ENCODE measurements at places on chromosomes 11 and 22.
A peak's percentile ranks its signal among the peaks of the same experiment; 100 is the strongest.

- peak; percentile 81 for DNase-seq
These were observed 81.4 kb downstream of the TBC1D22A start for GRCh38 chr22:46843821-46844255.

DNA sequence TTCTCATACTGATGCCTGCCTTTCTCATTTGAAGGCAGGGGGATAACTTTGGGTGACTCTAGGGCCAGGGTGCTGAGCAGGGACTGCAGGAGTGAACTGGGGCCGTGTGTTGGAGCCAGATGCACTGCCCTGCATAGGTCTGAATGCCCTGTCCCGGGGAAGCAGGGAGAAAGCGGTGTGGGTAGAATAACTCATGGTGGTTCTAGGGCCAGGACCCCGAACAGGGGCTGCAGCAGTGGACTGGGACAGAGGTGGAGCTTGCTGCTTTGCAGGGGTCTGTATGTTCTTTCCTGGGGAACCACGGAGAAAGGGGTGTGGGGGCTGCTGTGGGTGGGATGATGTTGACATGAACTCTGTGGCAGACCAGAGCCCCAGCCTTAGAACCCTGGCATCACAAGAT is 52.9 kb downstream of the GAB4 start:
- DNase-seq: no peak

DNA sequence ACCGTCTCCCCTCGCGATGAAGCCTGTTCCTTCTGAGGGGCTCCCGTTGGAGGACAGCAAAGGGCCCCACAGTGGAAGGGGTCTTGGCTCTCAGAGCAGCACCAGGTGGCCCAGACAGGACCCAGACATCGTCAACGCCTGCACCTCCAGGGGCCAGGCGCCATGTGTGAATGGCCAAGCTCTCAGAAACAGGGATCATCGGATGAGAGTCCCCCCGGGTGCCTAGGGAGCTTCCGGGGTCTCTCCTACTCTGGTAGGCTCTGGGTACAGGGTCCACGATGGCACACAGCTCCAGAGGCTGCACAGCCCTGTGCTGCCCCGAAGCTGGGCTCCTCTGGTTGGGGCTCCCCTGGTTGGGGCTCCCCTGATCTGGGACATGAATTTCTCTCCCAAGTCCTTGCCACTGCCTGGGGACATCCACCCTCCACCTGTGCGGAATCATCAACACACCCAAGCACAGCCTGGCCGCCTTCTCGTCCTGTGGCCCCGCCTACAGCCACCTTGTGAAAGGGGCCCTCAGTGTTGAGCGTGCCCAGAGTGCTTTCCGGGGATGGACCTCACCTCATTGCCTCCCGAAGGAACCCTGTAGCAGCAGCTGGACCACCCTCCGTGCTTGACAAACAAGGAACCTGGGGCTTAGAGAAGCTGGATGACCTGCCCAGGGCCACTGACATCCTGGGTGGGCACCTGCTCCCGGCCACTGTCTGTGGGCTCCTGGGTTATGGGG is 929.0 kb downstream of the BRD1 start:
- DNase-seq: no peak

- DNase-seq: no peak
These were observed 31.0 kb upstream of the FCHSD2 start for GRCh38 chr11:73172992-73173656.

- no peak for DNase-seq
These were observed 1291.7 kb downstream of the BRD1 start for GRCh38 chr22:48535868-48536540.

GRCh38 chr22:30829901-30830550 is 135.4 kb downstream of the OSBP2 start:
- peak; percentile 95 for DNase-seq

GRCh38 chr11:47572715-47573255 is 6.0 kb downstream of the KBTBD4 start:
- DNase-seq: no peak

All from AG10803 (cell line).